Stomach (tissue), 19 donors: ENCODE measurements at places on chromosomes 7 and 10. TPM values are rescaled to one million over a fixed set of nuclear protein-coding genes. Genes with fewer than 3 reads are reported as not detected.

GRCh38 chr7:105096306-105096705, 82.3 kb downstream of the KMT2E start:
- no peaks in the 10 kb centered on the region for H3K36me3 ChIP-seq
- H3K4me3 ChIP-seq, result no peak overlapping the region
- H3K27ac ChIP-seq, result no peak overlapping the region
- no peaks in the 10 kb centered on the region for H3K4me1 ChIP-seq
- H3K27me3 ChIP-seq, result no peaks in the 10 kb centered on the region
- no peak for DNase-seq

- no peak overlapping the region for H3K4me3 ChIP-seq
- no peaks in the 10 kb centered on the region for H3K36me3 ChIP-seq
- peaks cover 9% of the 10 kb centered on the region for H3K27me3 ChIP-seq
- no peak for DNase-seq
These were observed 323.1 kb upstream of the GALNT17 start for GRCh38 chr7:70808876-70809275.

- peaks cover 42% of the 10 kb centered on the region for H3K4me1 ChIP-seq
- no peak overlapping the region for H3K27ac ChIP-seq
- DNase-seq, result no peak
- no peaks in the 10 kb centered on the region for H3K36me3 ChIP-seq
- no peak overlapping the region for H3K4me3 ChIP-seq
These were observed 185.4 kb downstream of the KMT2E start for GRCh38 chr7:105199386-105199785.

- no peak overlapping the region for H3K27ac ChIP-seq
- H3K4me3 ChIP-seq, result no peak overlapping the region
- no peaks in the 10 kb centered on the region for H3K27me3 ChIP-seq
- DNase-seq, result no peak
- H3K36me3 ChIP-seq, result no peaks in the 10 kb centered on the region
These were observed 29.4 kb upstream of the ABLIM1 start for GRCh38 chr10:114687459-114687858.

DNA sequence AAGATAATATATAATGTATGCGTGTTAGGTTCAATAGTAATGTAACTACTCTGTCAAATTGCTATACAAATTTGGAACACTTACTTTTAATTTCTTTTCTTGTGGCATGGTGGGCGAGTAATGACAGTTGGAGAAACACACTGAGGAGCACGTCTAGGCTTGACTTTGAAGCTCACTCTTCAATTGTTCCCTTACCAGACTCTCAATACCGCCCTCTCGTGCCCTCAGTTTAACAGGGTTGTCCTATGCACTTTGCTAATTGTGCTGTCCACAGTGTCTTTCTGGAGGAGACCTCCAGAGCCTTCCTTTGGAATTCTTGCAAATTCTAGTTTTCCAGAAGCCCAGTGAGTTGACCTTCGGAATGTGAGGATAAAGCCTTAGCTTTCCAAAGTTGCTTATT, 107.2 kb upstream of the RELN start:
- no peak overlapping the region for H3K27ac ChIP-seq
- no peaks in the 10 kb centered on the region for H3K36me3 ChIP-seq
- no peaks in the 10 kb centered on the region for H3K4me1 ChIP-seq
- H3K4me3 ChIP-seq, result no peak overlapping the region
- DNase-seq, result no peak

DNA sequence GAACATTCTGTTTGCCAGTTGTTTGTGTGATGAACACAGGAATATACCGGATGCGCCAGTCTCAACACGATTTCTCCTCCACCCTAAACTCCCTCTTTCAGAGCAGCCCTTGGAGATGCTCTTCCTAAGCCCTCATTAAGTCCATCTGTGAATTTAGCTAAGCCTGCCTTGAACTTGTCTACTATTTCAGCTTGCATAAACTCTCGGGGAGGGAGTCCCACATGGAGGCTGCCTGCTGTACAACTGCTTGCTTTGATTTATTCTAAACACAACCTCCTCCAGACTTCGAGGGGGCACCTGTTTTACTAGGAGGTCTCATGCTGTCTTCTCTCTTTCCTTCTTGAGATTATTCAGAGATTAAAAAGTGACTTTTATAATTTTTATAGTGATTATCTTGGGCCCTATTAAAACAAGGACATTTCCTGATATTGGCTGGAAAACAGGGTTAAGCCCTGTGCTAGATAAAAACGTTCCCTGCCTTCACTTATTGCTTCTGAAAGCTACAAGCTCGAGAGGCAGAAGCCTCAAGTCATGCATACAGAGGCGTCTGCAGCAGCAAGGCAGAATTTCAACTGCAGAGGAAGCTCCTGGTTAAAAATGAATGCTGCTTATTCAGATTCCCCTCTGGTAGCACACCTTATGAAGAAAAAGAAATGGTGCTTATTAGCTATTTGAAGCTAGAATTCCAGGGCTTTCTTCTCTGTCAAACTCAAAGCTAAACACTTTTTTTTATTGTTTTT, 174.3 kb downstream of the FANK1 start:
- no peaks in the 10 kb centered on the region for H3K27me3 ChIP-seq
- no peak overlapping the region for H3K4me3 ChIP-seq
- no peaks in the 10 kb centered on the region for H3K4me1 ChIP-seq
- H3K27ac ChIP-seq, result no peak overlapping the region
- no peaks in the 10 kb centered on the region for H3K36me3 ChIP-seq

- no peaks in the 10 kb centered on the region for H3K4me1 ChIP-seq
- H3K27me3 ChIP-seq, result no peaks in the 10 kb centered on the region
- H3K4me3 ChIP-seq, result no peak overlapping the region
These were observed 112.8 kb upstream of the PDCD4 start for GRCh38 chr10:110758898-110759297.

PNLIP gene
- total RNA-seq, result not detected

PON3 gene
- total RNA-seq, result 9.4 TPM
